ENCODE measurements at places on chromosomes 3 and 15.
A peak's percentile ranks its signal among the peaks of the same experiment; 100 is the strongest.

DNA sequence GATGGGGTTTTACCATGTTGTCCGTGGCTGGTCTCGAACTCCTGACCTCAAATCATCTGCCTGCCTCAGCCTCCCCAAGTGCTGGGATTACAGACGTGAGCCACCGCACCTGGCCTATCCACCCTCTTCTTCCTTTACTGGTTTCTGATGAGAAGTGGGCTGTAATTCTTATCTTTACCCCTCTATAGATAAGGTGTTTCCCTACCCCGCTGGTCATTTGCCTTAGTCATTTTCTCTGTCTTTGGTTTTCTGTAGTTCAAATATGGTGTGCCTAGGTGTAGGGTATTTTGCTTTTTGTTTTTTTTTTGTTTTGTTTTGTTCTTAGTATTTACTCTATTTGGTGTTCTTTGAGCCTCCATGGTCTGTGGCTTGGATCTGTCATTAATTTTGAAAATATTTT lies 41.3 kb downstream of the APBA2 start:
- no peak for DNase-seq

DNA sequence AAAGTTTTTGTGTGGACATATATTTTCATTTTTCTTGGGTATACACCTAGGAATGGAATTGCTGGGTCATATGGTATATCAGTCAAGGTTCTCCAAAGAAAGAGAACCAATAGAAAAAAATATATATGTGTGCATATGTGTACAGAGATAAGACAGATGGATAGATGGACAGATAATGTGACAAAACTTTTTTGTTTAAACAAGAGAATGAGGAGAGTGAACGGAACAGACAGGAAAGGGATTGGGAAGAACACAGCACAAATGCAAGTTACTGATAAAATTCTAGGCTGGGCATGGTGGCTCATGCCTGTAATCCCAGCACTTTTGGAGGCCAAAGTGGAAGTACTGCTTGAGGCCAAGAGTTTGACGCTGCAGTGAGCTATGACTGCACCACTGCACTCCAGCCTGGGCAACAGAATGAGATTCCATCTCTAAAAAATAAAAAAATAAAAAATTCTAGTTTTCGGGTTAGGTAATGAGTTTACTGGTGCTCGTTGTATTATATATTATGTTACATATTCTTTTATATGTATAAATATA lies 50.0 kb downstream of the HSPBAP1 start:
- DNase-seq: no peak

DNA sequence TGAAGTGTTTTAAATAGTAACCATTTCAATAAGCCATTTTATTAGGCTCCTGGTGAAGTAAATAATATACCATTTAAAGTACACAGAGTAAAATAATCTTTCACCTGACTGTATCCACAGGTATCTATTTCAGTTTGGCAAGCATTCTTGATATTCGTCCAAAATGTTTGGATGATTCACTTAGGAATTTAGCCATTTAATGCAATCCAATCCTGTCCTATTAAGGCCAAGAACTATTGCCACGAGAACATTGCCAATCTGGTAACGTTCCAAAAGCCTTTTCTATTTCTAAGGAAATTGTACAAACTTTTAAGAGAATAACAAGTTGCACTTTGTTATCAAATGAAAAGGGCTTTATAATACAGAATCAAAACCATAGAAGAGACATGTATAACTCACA lies 209.8 kb upstream of the THRB start:
- no peak for DNase-seq

GRCh38 chr15:48717458-48717857 lies 71.9 kb upstream of the FBN1 start:
- no peak for DNase-seq

- DNase-seq: no peak
Measured at GRCh38 chr3:134253475-134254226, 3.0 kb upstream of the RYK start.

GRCh38 chr3:15800780-15801179 lies 3.0 kb upstream of the ANKRD28 start:
- no peak for DNase-seq

GRCh38 chr3:111581403-111582119 lies 13.6 kb downstream of the ZBED2 start:
- DNase-seq: no peak

- DNase-seq: no peak
Measured at GRCh38 chr3:111012388-111013248, 59.0 kb upstream of the NECTIN3 start.

DNA sequence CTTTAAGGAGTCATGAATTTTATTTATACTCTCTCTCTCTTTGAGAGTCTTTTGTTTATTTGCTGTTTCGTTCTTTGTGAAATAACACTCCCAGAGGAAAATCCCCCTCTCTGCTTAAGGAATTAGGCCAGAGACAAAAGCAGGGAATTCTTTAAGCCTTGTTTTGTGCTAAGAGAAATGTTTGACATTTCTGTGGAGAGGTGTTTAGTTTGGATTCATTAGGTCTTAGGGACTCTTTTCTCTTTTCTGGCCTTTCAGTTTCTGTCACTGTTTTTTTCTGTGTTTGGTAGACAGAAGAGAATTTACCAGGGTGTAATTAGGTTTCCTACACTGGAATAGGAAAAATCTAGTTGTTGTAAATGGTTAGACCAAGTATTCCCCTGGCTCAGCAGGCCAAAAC lies 241.8 kb upstream of the NR2F2 start:
- no peak for DNase-seq

DNA sequence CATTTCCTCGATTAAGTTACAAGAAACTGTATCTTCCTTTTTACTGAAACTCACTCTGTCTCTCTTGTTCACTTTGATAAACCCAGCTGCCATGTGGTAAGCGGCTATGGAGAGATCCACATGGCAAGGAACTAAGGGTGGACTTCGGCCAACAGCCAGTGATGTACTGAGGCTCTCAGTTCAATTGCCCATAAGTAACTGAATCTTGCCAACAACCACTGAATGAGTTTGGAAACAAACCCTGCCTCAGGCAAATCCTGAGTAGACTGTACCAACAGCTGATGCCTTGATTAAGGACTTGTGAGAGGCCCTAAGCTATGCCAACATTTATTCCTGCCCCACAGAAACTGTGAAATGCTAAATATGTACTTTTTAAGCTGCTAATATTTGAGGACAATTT lies 433.5 kb downstream of the PLOD2 start:
- no peak for DNase-seq

- DNase-seq: no peak
Measured at GRCh38 chr15:66401130-66402021, 14.7 kb downstream of the MAP2K1 start.

DNA sequence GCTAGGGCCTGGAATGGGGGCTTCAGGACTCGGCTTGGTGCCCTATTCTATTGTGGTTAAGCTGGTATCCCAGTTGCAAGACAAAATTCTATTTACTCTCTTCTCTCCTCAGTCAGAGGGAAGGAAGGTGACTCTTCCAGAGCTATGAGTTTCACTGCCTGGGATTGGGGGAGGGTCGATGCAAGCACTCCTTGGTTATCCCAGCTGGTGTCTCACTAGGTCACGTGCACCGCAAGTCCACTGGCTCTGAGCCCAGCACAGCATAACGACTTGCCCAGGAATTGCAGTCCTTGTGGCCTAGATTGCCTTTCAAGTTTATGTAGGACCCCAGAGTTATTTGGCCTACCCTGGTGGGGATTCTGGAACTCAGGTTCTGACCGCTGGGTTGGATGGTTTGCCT lies 958.8 kb downstream of the IGSF11 start:
- no peak for DNase-seq

DNA sequence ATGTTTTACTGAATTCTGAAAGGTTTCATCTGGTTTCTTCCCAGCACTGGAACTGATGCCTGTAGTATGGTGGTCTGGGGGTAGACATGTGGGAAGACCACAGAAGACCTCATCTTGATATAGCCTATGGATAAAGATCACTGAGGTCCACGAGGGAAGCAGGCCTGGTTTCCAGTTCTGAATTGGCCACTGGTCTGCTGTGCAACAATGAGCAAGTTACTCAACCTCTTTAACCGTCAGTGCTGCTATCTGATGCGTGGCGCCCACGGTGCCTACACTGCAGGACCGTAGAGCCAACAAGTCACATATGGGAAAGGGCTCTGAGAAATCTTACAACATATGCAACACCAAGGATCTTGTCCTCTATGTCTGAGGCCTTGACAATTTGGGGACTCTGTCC lies 13.3 kb downstream of the TLE3 start:
- no peak for DNase-seq

DNA sequence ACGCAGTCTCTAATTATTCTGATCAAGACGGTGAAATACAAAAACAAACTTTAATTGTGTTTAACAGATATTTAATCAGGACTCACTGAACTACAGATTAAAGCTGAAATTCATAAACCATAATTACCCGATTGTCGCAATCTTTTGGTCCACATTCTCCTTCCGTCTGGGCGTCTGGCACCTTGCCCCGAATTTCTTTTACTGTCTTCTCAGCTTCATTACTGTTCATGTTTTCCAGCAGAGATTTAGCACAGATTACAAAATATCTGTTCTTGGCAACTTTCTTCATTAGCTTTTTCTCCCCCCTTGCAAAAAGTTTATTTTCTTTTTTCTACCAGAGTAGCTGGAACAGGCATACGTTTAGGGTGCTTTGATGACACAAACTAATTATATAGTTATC lies 271.4 kb downstream of the TIGIT start:
- DNase-seq: no peak

GRCh38 chr15:101018016-101018415 lies 98.9 kb downstream of the LRRK1 start:
- DNase-seq: no peak

GRCh38 chr15:58228718-58229117 lies 90.5 kb downstream of the AQP9 start:
- no peak for DNase-seq

DNA sequence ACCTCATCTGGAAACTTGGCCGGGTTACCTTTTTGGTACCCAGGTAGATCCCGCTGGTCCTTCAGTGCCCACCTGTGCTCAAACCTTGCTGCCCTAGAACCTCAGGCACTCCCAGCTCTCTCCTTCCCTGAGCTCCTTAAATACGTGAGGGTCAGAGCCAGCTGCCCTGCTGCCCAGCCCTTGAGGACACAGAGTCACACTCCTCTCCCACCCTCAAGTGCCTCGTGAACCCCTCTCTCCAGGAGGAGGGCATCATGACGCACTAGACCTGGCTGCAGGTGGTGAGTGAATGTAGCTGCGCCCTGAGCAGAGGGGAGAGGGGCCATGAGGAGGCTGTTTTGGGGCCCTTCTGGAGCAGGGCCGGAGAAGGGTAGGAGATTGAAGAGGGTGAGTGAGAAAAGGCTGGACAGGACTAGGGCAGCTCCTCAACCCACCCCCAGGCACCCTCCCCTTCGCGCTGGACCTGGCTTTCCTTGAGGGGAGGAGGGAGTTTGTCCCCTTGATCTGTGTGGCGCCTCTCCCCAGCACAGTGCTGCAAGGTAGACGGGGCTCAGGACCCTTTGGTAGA lies 941 bp downstream of the SLC12A8 start:
- DNase-seq: no peak

DNA sequence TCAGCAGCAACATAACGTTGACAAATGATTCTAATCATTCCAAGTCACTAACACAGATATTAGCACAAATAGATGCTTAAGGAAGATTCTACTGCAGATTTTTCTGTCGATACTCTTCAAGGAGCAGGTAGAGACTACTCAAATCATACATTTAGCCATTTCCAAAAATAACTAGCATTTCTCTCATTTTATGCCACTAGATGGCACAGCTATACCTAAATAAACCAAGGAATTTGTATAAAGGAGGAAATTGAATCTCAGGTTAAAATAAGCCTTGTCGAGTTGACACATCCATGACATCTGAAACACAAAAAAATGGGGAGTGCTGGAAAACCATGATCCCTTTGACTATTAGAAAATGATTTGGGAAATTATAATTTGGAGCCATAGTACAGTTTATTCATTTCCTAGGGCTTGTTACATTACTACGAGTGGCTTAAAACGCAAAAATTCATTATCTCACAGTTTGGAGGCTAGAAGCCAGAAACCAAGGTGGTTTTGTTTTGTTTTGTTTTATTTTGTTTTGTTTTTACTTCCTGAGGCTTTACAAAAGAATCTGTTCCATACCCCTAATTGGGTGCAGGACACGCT lies 59.5 kb upstream of the STRIT1 start:
- DNase-seq: peak; percentile 12

DNA sequence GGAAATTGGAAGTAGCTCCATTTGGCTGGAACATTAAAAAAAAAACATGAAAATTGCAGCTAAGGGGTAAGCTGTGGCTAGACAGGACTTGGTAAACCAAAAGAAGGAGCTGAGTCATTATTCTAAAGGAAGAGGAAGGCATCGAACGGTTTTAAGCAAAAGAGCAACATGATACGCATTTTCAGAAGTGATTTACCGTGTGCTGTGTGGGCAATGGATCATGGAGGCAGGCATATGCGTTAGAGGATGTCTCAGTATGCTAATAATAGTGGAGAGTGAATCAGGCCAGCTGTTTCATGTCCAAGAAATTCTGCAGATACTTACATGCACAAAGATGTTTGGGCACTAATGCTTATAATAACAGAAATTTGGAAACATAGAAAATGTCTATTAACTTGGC lies 409.1 kb upstream of the ATP11B start:
- no peak for DNase-seq

DNA sequence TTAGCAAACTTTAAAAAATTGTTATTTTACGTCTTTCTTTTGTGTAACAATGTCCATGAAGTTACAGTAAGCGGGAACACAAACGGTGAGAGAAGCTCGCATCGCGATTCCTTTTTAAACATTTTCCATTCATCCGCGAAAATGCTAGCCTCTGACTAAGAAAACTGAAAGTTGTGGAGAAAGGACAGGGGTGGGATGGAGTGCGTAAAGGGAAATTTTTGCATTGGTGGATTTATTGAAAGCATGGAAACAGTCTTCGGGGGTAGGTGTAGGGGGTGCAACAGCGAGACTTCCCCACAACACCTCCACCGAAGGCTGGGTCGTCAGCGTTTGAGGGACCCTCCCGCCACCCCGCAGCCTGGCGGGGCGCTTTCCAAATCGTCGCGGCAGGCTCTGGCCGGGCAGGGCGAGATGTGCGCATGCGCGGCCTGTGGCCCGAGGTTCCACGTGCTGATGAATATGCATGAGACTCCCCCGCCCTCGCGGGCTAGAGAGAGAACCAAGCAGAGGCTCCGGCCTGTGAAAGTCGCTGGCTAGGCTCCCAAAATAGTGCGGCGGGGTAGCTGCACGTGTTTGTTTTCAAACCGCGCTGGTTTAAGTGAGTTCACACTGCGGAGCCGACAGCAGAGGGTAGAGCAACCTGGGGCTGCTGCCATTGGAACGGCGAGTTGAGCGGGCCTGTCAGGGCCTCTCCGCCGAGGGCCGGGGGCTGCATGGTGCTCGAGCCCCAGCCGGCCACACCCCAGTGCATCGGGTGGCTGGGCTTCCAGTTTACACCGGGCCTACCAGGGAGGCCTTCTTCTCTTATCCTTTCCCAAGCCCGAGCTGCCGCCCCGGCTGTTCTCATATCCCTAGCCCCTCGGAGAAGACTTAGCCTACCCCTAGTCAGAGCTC lies 9.9 kb downstream of the ZIC1 start:
- DNase-seq: peak; percentile 47

GRCh38 chr15:49041426-49041825 lies 4.8 kb downstream of the SECISBP2L start:
- DNase-seq: no peak

- no peak for DNase-seq
Measured at GRCh38 chr3:30324587-30324986, 281.8 kb upstream of the TGFBR2 start.

Measured in GM13976 (cell line).